ENCODE measurements at places on chromosomes 12 and 14. TPM values are rescaled to one million over a fixed set of nuclear protein-coding genes. Genes with fewer than 3 reads are reported as not detected.

The ZNF891 gene
- total RNA-seq: 1.7 TPM

- DNase-seq: peak; percentile 47
Measured at GRCh38 chr12:121788176-121788818, 5.2 kb downstream of the RHOF start.

GRCh38 chr14:75310295-75311111 lies 31.9 kb downstream of the FOS start:
- no peak for DNase-seq

- no peak for DNase-seq
Measured at GRCh38 chr14:86414146-86414545, 884.2 kb downstream of the FLRT2 start.

The SLC5A8 gene
- not detected for total RNA-seq

DNA sequence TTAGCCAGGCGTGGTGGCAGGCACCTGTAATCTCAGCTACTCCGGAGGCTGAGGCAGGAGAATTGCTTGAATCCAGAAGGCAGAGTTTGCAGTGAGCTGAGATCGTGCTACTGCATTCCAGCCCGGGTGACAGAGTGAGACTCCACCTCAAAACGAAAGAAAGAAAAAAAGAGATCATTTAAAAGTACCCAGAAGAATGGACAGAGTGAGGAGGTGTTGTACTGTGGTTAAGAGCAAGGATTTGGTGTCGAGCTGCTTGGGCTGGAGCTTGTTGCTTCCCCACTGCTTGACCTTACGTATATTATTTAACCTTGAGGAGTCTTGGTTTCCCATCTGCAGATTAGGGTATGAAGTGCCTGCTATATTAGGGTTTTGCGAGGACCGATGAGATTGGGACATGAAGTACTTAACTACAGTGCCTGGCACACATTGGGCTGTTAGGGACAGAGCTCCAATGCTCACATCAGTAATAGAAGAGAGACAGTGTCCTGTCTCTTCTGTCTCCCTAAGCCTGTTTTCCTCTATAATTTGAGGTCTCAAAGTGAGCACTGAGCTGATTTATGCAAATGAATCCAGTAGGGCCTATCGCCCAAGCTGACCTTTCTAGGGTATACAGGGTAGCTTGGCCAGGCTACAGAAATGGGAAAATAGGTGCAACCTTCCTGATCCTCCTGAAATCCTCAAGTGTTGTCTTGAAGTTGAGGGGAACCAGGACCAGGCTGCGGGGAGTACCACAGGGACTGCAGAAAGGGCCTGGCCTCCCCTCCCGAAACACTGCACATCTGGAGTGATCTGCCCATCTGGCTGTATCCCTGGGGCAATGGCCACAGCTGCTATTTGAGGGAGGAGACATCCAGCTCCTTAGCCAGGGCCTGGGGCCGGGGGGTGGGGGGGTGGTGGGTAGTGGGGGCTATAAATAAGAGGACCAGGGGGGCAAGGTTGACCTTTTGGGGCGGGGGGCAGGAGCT lies 8.6 kb upstream of the HDAC7 start:
- no peak for DNase-seq

GRCh38 chr12:31804185-31804504 lies 75.3 kb upstream of the AMN1 start:
- no peak for DNase-seq

GRCh38 chr12:59388176-59388575 lies 207.7 kb upstream of the SLC16A7 start:
- no peak for DNase-seq

GRCh38 chr14:61470261-61470960 lies 149.0 kb downstream of the PRKCH start:
- DNase-seq: no peak

The BRF1 gene
- 26.6 TPM for total RNA-seq

- no peak for DNase-seq
Measured at GRCh38 chr12:98085046-98085755, 430.2 kb upstream of the TMPO start.

The KLHDC1 gene
- total RNA-seq: 0.98 TPM

DNA sequence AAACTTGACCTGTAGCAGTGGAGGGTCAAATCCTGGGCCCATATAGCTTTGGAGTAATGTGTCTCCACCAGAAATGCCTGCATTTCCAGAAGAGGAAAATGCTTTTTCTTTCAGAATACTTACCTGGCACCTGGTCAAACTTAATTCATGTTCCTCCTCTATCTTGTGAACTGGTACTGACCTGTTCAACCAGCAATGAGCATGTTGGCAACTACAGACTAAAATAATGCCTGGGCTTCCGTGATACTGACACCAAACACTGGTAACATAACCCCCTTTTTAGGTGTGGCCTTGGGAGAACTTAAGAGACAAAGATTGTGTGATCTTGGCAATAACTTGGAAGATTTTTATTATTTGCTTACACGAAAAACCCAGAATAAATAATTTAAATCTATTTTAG lies 23.8 kb upstream of the MGST1 start:
- no peak for DNase-seq

DNA sequence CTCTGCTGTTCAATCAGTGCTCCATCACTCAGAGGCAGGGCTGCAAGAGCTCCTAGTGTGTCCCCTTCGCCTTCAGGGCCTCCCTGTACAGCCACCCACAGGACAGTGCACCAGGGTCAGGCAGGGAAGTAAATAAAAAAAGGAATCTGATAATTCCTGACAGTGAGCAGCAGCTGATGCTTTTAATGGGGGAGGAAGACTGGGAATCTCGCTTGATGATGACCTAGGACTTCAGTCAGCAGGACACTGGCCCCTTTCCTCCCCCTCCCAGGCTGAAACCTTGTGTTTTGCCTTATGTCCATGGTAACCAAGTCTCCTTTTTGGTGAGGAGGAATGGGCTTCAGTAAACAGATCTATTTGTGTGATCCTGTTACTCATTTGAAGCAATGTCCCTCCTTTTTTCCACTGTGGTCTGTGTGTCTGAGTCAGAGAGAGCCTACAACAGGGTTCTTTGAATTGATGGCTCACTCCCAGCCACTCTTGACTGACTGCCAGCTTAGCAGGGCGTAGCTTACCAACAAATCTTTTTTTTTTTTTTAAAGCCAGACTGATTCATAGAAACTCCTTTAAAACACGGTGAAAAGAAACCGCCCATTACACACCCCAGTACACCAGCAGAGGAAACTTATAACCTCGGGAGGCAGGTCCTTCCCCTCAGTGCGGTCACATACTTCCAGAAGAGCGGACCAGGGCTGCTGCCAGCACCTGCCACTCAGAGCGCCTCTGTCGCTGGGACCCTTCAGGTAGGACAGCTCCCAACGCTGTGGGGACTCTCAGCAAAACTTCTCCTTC lies at the start of gene EMP1:
Gene EMP1, plus strand, starts transcription at position 597 of the 792 bp plus-strand sequence. CDS start 14,785 bp downstream, outside the sequence.
- DNase-seq: peak; percentile 93

GRCh38 chr12:107396991-107397390 lies 288.6 kb upstream of the PWP1 start:
- DNase-seq: no peak

The WIF1 gene
- total RNA-seq: not detected
